ENCODE measurements at places on chromosomes 5 and 9.

DNA sequence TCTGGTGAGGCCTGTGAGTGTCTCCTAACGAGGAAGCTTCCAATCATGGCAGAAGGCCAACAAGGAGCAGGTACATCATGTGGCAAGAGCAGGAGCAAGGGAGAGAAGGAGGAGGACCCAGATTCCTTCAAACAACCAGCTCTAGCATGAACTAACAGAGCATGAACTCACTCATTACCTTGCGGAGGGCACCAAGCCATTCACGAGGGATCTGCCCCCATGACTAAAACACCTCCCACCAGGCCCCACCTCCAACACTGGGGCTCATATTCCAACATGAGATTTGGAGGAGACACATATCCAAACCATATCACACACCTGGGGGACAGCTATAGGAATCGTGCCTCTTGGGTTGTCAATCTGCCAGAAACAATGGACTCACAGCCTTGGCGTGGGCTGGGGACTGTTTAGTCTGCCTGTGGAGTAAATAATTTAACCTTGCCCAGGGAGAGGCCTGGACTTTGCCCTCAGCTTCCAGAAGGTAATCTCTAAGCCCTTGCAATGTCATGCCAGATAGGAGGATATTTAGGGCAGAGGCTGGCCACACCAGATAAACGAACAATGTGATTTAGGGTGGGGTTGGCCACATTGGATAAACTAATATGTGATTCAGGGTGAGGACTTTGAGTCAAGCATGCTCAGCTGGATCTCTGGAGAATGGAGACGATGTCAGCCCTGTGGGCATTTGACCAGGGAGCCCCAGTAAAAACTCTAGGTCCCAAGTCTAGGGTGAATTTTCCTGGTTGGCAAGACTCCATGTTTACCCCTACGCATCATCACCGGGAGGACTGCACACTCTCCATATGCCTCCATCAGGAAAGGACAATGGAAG, 13.6 kb upstream of the VDAC1 start:
- no peak overlapping the region for H3K4me3 ChIP-seq
- H3K27ac ChIP-seq: no peak overlapping the region
- no peaks in the 10 kb centered on the region for H3K36me3 ChIP-seq
- no peaks in the 10 kb centered on the region for H3K4me1 ChIP-seq
- no peak for DNase-seq

- H3K4me3 ChIP-seq: no peak overlapping the region
- no peaks in the 10 kb centered on the region for H3K4me1 ChIP-seq
- no peak overlapping the region for H3K27ac ChIP-seq
- no peak for DNase-seq
- peaks cover 5% of the 10 kb centered on the region for H3K27me3 ChIP-seq
Observed at GRCh38 chr5:88377705-88378656, 109.3 kb upstream of the TMEM161B start.

GRCh38 chr5:133520062-133520461, 92.3 kb downstream of the FSTL4 start:
- no peak overlapping the region for H3K27ac ChIP-seq
- H3K36me3 ChIP-seq: no peaks in the 10 kb centered on the region
- H3K27me3 ChIP-seq: peaks cover 24% of the 10 kb centered on the region
- H3K4me3 ChIP-seq: no peak overlapping the region
- H3K4me1 ChIP-seq: no peaks in the 10 kb centered on the region

GRCh38 chr5:1390333-1390732, 45.4 kb upstream of the CLPTM1L start:
- no peak for DNase-seq
- H3K36me3 ChIP-seq: peaks cover 2% of the 10 kb centered on the region
- H3K27me3 ChIP-seq: peaks cover 15% of the 10 kb centered on the region
- no peak overlapping the region for H3K27ac ChIP-seq

DNA sequence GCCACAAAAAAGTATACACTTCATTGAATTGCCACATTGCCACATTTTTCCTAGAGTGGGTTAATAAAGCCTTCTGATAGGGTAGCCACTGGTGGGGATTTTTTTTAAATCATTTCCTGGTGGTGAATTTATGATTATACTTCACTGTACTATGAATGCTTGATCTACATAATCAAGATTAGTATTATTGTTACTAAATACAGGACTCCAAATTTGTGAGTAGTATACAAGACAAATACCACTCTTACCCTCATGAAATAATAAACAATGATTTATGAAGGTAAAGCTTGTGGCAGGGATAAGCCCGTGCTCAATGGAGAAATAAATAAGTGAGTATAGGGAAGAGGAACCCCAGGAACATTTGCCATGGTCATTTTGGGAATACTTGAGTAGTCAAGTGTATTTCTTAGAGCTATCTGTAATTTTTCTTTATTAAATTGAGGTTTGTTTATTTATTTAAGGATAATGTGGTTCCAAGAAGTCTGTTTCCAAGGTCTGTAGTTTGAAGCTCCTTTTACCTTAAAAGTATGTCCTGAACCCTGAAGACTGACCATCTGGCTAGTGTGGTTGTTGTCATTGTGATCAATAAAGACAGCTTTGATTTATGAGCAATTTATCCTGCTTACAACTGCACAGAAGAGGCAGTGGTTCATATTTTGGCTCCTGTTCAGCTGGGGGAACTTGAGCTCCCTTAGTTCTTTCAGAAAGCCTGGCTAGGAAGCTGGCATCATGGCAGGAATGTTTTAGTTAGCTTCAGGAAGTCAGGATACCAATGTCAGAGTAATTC, 118.6 kb downstream of the ZSWIM6 start:
- H3K27me3 ChIP-seq: no peaks in the 10 kb centered on the region
- no peak overlapping the region for H3K4me3 ChIP-seq
- peaks cover 5% of the 10 kb centered on the region for H3K4me1 ChIP-seq
- H3K27ac ChIP-seq: no peak overlapping the region

DNA sequence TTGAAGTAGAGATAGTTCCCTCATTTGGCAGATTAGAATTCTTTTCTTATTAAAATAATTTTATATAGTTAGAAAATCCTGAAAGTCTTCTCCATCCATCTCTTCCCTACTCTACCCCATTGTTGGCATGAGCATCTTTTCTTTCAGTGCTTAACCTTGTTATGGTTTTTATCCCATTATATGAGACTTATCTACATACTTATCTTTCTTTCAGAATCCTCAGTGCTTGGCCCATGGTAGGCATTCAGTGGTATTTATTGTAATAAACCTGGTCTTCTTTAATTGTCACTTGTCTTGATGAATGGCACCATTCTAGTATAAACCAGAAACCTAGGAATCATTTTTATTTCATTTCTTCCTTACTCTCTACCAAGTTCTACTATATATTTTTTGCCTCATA, 169.8 kb upstream of the TLX3 start:
- no peak overlapping the region for H3K4me3 ChIP-seq
- no peak overlapping the region for H3K27ac ChIP-seq
- peaks cover 2% of the 10 kb centered on the region for H3K27me3 ChIP-seq
- H3K36me3 ChIP-seq: no peaks in the 10 kb centered on the region
- no peaks in the 10 kb centered on the region for H3K4me1 ChIP-seq
- no peak for DNase-seq

DNA sequence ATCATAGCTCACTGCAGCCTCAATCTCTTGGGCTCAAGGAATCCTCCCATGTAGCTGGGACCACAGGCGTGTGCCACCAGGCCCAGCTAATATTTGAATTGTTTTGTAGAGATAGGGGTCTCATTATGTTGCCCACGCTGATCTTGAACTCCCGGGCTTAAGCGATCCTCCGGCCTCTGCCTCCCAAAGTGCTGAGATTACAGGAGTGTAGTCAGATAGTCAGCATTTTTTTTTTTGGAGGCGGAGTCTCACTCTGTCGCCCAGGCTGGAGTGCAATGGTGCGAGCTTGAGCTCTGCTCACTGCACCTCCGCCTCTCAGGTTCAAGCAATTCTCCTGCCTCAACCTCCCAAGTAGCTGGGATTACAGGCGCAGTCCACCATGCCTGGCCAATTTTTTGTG, 1.6 kb upstream of the SAR1B start:
- no peak overlapping the region for H3K4me3 ChIP-seq
- H3K36me3 ChIP-seq: peaks cover 5% of the 10 kb centered on the region
- H3K27me3 ChIP-seq: no peaks in the 10 kb centered on the region
- no peak overlapping the region for H3K27ac ChIP-seq

- no peaks in the 10 kb centered on the region for H3K4me1 ChIP-seq
- no peak overlapping the region for H3K27ac ChIP-seq
- H3K27me3 ChIP-seq: peaks cover 34% of the 10 kb centered on the region
- no peaks in the 10 kb centered on the region for H3K36me3 ChIP-seq
- DNase-seq: no peak
Observed at GRCh38 chr9:33687779-33688178, 107.6 kb upstream of the PRSS3 start.

DNA sequence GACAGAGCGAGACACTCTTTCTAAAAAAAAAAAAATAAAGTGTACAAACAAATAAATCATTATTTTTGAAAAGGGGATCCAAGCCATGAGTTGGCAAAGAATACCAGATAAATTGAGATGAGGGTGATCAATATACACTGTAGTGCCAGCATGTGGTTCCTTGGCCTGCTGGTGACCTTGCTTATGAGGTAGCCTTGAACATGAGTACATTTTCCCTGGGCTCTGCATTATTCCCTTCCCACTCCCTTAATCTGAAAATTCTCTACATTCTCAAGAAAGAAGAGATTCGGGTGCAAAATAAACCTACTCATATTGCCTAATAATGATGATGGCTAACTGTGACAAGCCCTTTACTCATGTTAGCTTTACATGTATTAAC, 33.3 kb downstream of the SH3RF2 start:
- H3K27me3 ChIP-seq: peaks cover 4% of the 10 kb centered on the region
- H3K4me1 ChIP-seq: no peaks in the 10 kb centered on the region
- DNase-seq: no peak
- no peak overlapping the region for H3K4me3 ChIP-seq
- H3K36me3 ChIP-seq: no peaks in the 10 kb centered on the region

- no peak for DNase-seq
- H3K27ac ChIP-seq: no peak overlapping the region
- H3K4me3 ChIP-seq: no peak overlapping the region
- H3K36me3 ChIP-seq: no peaks in the 10 kb centered on the region
Observed at GRCh38 chr5:173664154-173664526, 47.7 kb upstream of the BOD1 start.

- DNase-seq: no peak
- H3K27me3 ChIP-seq: no peaks in the 10 kb centered on the region
- H3K27ac ChIP-seq: no peak overlapping the region
- no peak overlapping the region for H3K4me3 ChIP-seq
- no peaks in the 10 kb centered on the region for H3K36me3 ChIP-seq
- peaks cover 2% of the 10 kb centered on the region for H3K4me1 ChIP-seq
Observed at GRCh38 chr9:92479346-92479745, 3.0 kb downstream of the ASPN start.

DNA sequence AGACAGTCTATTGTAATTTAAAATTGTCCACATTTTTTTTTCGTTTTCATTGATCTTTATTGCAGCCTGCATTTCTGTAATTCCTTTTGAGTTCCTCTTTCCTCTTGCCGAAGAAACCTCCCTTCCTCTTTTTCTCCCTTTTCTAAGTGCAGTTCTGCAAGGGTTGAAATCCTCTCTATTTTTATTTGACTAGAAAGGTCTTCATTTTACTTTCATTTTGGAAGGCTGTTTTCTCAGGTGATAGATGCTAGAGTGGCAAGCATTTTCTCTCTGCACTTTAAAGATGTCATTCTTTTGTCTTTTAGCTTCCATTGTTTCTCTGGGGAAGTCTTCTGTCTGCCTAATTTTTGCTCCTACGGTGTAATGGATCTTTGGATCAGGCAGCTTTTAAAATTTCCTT, 248.5 kb downstream of the SMARCA2 start:
- H3K27me3 ChIP-seq: no peaks in the 10 kb centered on the region
- H3K27ac ChIP-seq: no peak overlapping the region
- H3K36me3 ChIP-seq: no peaks in the 10 kb centered on the region
- peaks cover 17% of the 10 kb centered on the region for H3K4me1 ChIP-seq
- no peak overlapping the region for H3K4me3 ChIP-seq

GRCh38 chr5:75637949-75638348, 26.7 kb downstream of the ANKDD1B start:
- no peaks in the 10 kb centered on the region for H3K36me3 ChIP-seq
- no peak overlapping the region for H3K27ac ChIP-seq
- no peak for DNase-seq
- H3K27me3 ChIP-seq: no peaks in the 10 kb centered on the region
- H3K4me3 ChIP-seq: no peak overlapping the region

GRCh38 chr5:80269991-80270438, 14.2 kb upstream of the SERINC5 start:
- peaks cover 10% of the 10 kb centered on the region for H3K4me1 ChIP-seq
- no peaks in the 10 kb centered on the region for H3K36me3 ChIP-seq
- no peak overlapping the region for H3K27ac ChIP-seq
- DNase-seq: no peak
- no peaks in the 10 kb centered on the region for H3K27me3 ChIP-seq

DNA sequence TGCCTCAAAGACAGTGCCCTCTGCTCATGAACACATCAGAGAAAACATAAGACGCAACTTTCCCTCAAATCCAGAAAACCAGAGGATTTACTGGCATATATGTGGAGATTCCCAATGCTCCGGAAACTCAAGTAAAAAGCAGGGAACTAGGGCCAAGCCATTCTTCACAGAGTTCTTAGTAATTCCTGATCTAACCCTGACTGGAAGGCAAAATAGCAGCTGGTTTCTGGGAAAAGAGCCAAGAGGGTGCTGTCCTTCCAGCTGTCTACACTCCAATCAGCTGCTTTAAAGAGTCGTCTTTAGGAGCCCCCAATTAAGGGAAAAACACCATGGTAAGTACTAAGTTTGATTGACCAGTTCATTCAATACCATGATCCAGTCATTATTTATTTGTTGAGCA, 49.6 kb downstream of the GNA14 start:
- no peaks in the 10 kb centered on the region for H3K4me1 ChIP-seq
- H3K36me3 ChIP-seq: no peaks in the 10 kb centered on the region
- DNase-seq: no peak
- no peak overlapping the region for H3K4me3 ChIP-seq

DNA sequence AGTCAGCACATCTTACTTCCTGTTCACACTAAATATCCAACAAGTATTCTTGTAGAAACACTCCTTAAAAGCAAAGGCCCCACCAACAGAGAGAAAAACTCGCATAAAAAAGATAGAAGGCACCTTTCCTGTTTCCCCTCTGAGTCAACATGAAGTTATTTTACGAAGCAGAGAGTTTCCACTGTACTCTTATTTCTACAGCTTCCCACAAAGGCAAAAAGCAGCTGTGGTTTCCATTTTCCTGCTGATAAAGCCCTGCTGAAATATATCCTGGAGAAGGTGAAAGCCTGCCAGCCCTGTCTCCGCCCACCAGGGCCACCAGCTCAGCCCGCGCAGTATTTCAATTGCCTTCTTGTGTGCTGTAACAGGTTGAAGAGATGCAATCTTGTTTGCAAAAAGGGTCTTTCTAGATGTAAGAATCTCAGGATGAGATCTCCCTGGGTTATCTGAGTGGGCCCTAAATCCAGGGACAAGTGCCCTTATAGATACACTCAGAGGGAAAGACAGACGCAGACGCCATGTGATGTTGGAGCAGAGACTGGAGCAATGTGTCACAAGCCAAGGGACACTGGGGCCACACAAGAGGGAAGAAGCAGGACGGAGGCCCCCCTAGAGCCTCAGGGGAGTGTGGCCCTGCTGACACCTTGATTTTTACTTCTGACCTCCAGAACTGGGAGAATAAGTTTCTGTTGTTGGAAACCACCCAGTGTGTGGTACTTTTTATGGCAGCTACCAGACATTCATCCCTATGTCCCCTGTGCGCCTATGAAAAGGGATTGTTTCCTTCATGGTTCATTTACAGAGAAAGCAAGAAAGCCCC, 19.9 kb downstream of the SEMA4D start:
- no peak for DNase-seq
- H3K36me3 ChIP-seq: peaks cover 31% of the 10 kb centered on the region
- H3K4me1 ChIP-seq: peaks cover 68% of the 10 kb centered on the region
- no peak overlapping the region for H3K4me3 ChIP-seq
- H3K27ac ChIP-seq: peak overlapping the region; percentile 48

- no peaks in the 10 kb centered on the region for H3K36me3 ChIP-seq
- H3K4me1 ChIP-seq: peaks cover 7% of the 10 kb centered on the region
- H3K27ac ChIP-seq: no peak overlapping the region
- DNase-seq: no peak
Observed at GRCh38 chr5:95782181-95782580, 40.3 kb downstream of the GLRX start.

Measured in activated B cell treated with CpG ODN at 0.5 μM for 24 hours (primary cell).